ENCODE measurements at places on chromosomes 3 and 15.
A peak's percentile ranks its signal among the peaks of the same experiment; 100 is the strongest.

DNA sequence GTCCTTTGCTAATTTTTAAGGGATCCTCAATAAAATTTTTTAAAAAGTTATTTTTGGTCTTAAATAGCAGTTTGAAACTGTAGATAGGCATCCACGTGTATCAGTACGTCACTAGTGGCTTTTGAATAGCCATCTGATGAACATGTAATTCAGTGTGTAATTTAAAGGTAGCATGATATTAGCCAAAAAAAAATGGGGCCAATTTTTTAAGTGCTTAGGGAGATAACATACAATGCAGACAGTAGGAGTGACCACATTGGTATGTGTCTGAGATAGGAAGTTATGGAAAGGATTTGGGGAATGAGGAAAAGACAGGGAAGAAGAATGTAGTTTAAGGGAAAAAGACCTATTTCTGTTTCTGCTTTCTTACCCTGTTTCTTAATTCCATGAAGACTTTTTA lies 2.5 kb downstream of the AP4E1 start:
- H3K36me3 ChIP-seq, result peaks cover 29% of the 10 kb centered on the region
- no peak for DNase-seq
- no peaks in the 10 kb centered on the region for H3K27me3 ChIP-seq

- no peaks in the 10 kb centered on the region for H3K27me3 ChIP-seq
- DNase-seq, result no peak
- H3K4me3 ChIP-seq, result no peak overlapping the region
- H3K36me3 ChIP-seq, result no peaks in the 10 kb centered on the region
Measured at GRCh38 chr3:60250206-60250605, 1001.0 kb downstream of the FHIT start.

DNA sequence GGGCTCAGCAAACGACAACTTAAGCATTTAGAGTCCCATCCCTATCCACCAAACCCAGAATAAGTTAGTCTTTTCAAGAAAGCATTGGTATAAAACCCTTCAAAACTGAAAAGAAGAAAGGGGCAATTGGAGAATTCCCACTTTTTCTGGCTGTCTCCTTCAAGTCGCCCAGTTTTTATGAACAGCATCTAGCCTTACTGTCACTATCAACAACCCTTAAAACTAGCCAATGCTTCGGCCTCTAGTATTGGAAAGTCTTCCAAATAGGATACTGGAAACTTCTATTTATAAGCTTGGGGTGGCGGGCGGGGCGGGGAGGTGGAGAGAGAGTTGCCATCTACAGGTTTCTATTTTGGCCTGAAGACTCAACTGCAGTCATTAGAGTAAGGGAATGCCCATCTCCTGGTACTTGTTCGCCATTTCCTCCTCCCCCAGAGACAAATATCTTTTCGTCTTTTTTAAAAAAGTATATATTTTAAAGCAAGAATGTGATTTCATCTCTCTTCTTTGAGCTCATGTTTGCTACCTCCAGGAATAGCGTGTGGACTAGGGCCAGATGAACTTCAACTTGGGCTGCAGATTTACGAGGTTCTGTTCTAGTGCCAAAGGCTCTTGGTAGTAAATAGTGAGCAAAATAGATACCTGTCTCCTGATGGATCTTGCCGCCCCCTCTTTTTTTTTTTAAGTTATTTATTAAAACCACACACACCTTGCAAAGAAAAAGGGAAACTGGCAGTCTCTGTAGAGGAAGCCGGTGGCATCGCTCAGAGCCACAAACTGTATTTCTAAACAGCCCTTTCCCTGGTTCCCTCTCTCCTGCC lies 2.7 kb downstream of the BCL6 start:
- peak overlapping the region; percentile 100 for H3K27ac ChIP-seq
- peak overlapping the region; percentile 73 for H3K4me3 ChIP-seq
- no peak for DNase-seq
- H3K4me1 ChIP-seq, result peaks cover 6% of the 10 kb centered on the region
- H3K27me3 ChIP-seq, result no peaks in the 10 kb centered on the region
- no peaks in the 10 kb centered on the region for H3K36me3 ChIP-seq

DNA sequence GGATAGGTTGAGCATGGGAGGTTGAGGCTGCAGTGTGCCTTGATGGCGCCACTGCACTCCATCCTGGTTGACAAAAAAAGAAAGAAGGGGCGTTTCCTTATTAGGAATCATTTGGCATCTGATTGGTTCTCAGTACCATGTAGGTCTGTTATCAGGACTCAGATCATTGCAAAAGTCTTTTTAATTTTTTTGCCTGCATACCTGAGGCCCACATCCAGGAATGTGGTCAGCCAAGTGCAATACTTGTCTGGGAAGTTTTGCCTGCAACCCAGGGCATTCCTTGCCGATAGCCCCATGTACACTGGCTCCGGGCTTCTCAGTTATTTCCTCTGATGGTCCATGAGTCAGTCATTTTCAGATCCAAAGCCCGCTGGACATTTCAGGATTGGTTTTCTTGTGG lies 50.1 kb upstream of the CRTC3 start:
- H3K36me3 ChIP-seq, result peaks cover 10% of the 10 kb centered on the region
- no peak overlapping the region for H3K4me3 ChIP-seq
- H3K4me1 ChIP-seq, result no peaks in the 10 kb centered on the region

- no peak for DNase-seq
- H3K27ac ChIP-seq, result no peak overlapping the region
- no peaks in the 10 kb centered on the region for H3K27me3 ChIP-seq
- H3K4me1 ChIP-seq, result no peaks in the 10 kb centered on the region
- H3K36me3 ChIP-seq, result no peaks in the 10 kb centered on the region
Measured at GRCh38 chr3:188253800-188254452, 100.0 kb downstream of the LPP start.

DNA sequence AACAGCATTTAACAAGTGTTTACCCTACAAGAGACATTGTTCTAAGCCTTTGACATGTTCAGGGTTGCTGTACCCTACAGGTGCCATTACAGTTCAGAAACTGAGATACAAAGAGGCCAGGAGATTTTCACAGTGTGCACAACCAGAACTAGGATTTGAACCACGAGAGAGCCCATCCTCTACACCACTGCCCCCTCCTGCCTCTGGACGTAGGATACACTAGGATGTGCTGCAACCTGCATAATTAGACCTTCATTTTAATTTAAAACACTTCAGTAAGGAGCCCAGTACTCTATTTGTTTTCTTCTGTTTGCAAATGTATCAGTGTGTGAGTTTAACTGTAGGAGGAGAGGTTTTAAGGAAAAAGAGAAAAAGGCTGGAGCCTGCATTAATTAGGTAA lies 123.1 kb upstream of the RARB start:
- H3K36me3 ChIP-seq, result no peaks in the 10 kb centered on the region
- DNase-seq, result no peak
- H3K4me1 ChIP-seq, result no peaks in the 10 kb centered on the region
- H3K27ac ChIP-seq, result no peak overlapping the region
- H3K27me3 ChIP-seq, result no peaks in the 10 kb centered on the region
- H3K4me3 ChIP-seq, result no peak overlapping the region

DNA sequence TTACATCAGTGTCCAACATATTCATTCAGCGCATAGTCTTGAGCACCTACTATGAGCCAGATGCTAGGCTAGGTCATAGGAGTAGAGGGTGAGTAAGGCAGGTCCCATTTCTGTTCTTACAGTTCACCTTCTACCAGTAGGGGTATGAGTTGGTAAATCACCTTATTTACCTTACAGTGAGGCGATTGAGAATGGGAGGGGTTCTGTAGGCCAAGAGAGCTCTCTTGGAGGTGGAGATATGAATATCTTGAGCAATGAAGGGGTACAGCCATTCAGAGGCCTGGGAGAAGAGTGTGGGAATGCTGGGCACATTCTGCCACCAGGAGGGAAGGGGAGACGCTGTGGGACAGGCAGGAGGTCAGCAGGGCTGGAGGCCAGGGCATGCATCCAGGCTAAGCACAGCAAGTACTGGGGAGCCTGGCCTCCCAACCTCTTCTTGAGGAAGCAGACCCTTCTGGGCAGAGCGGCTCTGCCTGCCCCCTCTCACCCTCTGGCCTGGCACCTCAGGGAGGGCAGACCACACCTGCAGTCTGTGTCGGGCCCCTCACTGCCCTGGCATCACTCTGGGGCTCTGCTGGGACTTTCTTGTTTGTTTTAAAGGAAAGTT lies 123.4 kb downstream of the EEFSEC start:
- H3K4me1 ChIP-seq, result no peaks in the 10 kb centered on the region
- no peak overlapping the region for H3K4me3 ChIP-seq
- no peak overlapping the region for H3K27ac ChIP-seq
- DNase-seq, result no peak
- H3K36me3 ChIP-seq, result no peaks in the 10 kb centered on the region

- H3K27me3 ChIP-seq, result no peaks in the 10 kb centered on the region
- no peak overlapping the region for H3K27ac ChIP-seq
- DNase-seq, result no peak
- H3K4me3 ChIP-seq, result no peak overlapping the region
Measured at GRCh38 chr3:17877299-17877698, 134.9 kb upstream of the TBC1D5 start.

DNA sequence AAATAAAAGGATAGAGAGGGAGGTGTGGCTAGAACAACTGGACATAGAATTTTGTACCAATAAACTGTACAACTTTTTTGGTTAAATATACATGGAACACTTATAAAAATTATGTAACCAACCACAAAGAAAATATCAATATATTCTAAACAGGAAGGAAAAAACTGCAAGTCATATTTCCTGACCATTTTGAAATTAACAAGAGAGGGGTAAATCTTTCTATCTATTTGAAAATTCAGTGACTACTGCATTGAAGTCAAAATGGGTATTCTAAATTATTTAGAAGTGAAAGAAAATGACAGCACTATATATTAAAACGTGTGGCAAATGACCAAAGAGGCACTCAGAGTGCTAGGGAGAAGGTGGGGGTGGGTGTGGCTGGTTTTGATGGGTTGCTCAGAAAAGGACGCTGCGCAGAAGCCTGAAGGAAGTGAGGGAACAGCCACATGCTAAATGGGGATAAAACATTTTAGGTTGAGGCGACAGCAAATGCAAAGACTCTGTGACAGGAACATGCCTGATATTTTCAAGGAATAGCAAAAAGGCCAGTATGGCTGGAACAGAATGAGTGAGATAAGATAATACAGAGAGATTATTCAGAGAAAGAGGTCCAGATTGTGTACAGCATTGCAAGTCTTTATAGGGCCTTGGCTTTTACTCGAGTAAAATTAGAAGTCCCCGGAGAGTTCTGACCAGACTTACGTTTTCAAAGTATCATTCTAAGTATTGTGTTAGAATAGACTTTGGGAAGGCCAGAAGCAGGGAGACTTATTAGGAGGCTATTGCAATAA lies 41.1 kb downstream of the ERICH6 start:
- H3K27ac ChIP-seq, result no peak overlapping the region
- H3K4me1 ChIP-seq, result no peaks in the 10 kb centered on the region
- no peak overlapping the region for H3K4me3 ChIP-seq
- DNase-seq, result no peak
- no peaks in the 10 kb centered on the region for H3K36me3 ChIP-seq
